ENCODE measurements at places on chromosomes 3 and 15. TPM values are rescaled to one million over a fixed set of nuclear protein-coding genes. Genes with fewer than 3 reads are reported as not detected.

Gene LYSMD4
- total RNA-seq, result 4.3 TPM

Gene TEX9
- total RNA-seq, result 5.0 TPM

Gene GP9
- total RNA-seq, result not detected

Gene ISLR
- total RNA-seq, result 0.35 TPM

Gene SUSD5
- total RNA-seq, result 3.6 TPM

Gene ZNF501
- not detected for total RNA-seq

Gene SLC6A1
- not detected for total RNA-seq

Gene SLC9C1
- not detected for total RNA-seq

Gene NR1I2
- not detected for total RNA-seq

Gene GREM1
- 10.6 TPM for total RNA-seq

Gene TGM4
- 0.03 TPM for total RNA-seq

Gene PRSS50
- not detected for total RNA-seq

Gene SEMA4B
- 94.8 TPM for total RNA-seq

Gene LXN
- total RNA-seq, result 69.2 TPM

Gene CLSTN2
- 0.05 TPM for total RNA-seq

Gene RASL12
- total RNA-seq, result 0.10 TPM

Gene NR2E3
- total RNA-seq, result 0.16 TPM

Gene EPHB1
- not detected for total RNA-seq

Gene TRAIP
- 15.6 TPM for total RNA-seq

Gene SNTN
- total RNA-seq, result not detected

Gene PRICKLE2
- total RNA-seq, result 1.9 TPM

Measured in A549 treated with CORT108297 at 1 μM for 4 hours (cell line).